Cerebellar cortex (tissue), 1 donor: ENCODE measurements at places on chromosomes 7 and 10.

- DNase-seq = no peak
Observed at GRCh38 chr7:45460379-45460778, 113.8 kb upstream of the ADCY1 start.

DNA sequence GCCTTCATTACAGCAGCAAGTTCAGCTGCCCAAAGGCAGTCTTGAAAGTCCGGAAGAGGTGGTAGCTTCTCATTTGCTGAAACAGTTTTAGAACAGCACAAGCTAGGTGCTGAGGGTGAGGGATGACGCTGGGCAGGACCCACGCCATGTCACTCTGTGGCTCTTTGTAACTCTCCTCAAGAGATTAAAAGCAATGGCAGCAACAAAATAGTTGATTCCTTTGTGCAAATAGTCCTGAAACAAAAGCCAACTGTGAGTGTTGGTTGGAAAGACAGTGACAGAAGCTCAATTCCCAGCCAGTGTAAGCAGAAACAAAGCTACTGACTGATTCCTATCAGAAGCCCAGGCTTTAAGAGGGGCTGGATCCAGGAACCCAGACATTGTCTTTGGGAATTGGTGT is 47.6 kb upstream of the AQP1 start:
- no peak for DNase-seq

DNA sequence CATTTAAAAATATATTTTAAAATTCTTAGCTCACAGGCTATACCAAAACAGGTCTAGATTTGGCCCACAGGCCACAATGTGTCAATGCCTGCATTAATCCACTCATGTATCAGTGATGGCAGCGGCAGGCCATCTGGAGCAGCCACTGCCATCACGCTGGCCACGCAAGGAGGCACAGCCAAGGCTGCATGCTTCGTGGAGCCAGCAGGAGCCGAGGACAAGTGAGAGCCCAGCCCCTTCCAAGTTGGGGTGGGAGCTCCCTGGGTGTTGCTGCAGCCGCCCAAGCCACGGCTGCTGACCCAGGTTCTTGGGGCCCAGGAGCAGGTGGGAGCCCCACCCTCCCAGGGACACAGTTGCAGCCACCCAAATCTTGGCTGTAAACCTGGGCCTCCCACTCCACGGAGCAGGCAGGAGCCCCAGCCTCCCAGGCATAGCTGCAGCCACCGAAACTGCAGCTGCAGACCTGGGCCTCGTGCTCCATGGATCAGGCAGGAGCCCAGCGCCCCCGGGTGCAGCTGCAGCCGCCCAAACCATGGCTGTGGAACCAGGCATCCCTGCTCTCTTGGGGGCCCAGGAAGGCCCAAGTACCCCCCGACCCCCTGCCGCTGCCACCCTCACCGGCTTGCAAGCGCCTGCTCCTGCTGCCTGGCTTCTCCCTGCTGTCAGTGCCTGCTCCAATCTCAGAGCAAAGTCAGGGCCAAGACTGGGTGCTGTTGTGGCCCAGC is 87.3 kb upstream of the CACUL1 start:
- no peak for DNase-seq

GRCh38 chr10:112963835-112964234 is 13.8 kb downstream of the TCF7L2 start:
- no peak for DNase-seq

DNA sequence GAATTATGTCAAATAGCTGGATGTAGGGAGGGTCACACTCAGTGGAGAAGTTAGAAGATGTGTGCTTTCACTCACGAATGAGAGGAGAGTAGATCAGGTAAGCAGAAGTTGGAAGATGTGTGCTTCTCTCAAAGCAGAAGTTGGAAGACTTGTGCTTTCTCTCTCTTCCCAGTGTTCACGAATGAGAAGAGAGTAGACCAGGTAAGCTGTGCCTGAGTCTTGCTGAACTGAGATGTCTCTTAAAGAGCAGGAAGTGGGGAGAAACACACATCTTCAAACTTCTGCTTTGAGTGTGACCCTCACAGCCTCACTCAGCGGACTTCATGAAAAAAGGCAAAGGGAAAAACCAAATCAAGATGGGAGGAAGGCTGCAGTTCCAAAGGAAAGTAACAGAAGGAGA is 7.0 kb upstream of the TMEM243 start:
- no peak for DNase-seq

DNA sequence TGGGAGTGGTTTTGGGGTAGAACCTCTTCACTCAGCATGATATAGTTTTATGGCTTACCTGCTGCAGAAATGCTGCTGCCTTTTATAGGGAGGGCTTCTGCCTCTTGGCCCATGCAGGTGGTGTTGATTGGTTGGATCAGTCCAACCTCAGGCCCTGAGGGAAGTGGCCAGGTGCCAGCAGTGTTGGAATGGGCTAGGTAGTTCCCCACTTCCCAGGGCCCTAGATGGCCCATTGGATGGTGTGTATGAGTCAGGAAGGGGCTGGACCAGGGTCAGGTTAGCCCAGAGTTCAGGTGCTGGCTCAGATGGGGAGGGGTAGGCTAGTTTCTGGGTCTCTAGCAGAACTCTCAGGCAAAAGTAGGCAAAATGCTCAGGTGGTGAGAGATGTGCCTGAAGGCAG is 455.5 kb downstream of the CCSER2 start:
- DNase-seq = no peak

- DNase-seq = no peak
Observed at GRCh38 chr10:62258926-62259325, 9.7 kb downstream of the RTKN2 start.

DNA sequence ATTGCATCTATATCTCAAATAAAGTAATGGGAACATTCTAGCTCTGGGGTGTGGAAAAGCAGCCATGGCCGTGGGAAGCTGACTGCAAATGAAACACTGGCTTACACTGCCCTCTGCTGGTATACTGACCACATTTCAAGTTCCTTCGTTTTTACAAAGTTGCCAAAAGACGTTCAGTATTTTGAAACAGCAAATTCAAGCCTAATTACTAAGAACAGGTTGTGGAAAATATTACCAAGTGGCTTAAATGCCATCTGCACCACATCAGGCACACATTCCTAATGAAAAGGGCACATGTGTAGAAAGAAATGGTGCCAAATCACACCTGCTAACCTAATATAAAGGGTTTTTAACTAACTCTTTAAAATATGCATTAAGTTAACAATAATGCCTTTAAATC is 83.9 kb downstream of the JAZF1 start:
- DNase-seq = peak; percentile 81

DNA sequence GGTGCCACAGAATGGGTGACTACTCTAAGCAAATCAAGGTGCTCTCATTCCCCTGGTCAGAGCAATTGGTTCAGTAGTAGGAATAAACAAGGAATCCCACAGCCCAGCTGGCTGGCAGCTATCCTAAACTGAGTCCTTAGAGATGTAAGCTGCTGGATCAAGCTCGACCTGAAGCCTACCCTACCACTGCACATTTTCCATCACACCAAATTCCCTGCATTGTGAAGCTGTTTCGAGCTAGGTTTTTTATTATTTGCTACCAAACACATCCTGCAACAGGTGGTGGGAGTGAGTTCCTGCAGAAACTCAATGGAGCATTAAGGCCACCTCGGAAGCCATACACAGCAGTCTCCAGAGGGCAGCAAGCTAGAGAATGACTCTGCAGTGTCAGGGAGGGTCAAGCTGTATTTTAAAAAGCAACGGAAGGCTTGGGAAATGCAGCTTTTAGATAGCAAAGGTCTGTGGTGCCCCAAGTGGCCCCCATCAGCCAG is 33.7 kb upstream of the TNRC18 start:
- no peak for DNase-seq

GRCh38 chr7:113367041-113367586 is 248.8 kb upstream of the SMIM30 start:
- no peak for DNase-seq

GRCh38 chr7:104552102-104552501 is 223.7 kb downstream of the LHFPL3 start:
- peak; percentile 11 for DNase-seq

DNA sequence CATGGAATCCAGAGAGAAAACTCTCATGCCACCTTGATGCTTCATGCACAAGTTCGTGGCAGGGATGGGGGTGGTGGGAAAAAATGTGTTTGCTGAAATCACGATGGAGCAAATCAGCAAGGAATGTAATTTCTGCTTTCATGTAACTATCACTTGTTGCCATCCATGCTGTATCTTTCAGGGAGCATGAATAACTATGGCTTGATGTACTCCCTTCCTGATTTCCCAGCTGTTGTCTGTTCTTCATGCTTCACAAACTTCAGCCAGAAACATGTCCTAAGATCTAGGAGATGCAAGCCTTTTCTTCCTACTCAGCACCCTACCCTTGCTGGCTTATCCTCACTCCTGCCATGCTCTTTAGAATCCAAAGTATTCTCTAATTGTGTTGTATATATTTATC is 64.0 kb downstream of the LRRC4 start:
- no peak for DNase-seq

DNA sequence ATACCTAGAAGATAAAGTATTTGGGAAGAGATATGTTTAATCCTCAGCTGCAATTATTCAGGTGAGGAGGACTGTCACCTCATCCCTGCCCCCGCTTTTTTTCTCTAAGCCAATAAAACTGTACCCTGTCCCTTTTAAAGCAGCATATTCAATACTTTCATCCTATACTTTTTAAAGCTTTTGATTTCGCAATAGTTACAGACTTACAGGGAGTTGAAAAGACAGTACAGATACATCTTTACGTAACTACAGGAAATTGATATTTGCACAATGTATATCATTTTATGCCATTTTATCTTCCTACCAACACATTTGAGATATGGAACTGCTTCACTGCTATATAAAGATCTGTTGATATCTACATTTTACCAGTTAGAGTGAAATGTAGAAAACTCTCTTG is 47.6 kb downstream of the STK17A start:
- no peak for DNase-seq

GRCh38 chr10:59880971-59881510 is 25.3 kb downstream of the CCDC6 start:
- no peak for DNase-seq

GRCh38 chr7:27079234-27079975 is 16.4 kb downstream of the HOXA1 start:
- no peak for DNase-seq

DNA sequence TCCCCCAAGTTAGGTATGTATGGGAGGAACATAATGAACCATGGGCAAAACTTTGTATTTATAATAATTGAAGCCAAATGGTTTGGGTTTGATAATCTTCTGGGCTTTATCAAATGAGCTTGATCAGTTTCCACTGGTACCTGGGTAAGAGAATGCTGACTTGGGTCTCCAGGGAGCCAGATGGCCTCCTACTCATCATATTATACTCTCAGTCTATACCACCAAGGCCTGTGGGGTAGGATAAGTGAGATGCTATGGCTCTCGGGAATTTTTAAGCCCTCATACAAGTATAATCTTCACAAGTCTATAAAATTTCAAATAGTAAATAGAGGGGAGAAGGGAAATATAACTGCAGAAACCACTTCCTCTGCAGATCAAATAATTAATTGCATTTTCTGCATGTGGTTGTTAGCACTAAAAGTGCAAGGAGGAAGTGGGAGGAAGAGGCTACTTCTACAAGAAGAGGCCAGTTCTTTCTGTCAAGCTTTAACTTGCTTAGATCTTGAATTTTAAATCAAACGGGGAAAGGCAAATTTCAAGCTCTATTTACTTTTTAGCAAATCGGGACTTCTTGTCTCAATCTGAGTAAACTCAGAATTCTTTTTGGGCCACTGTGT is 349.0 kb downstream of the SORCS1 start:
- no peak for DNase-seq

GRCh38 chr7:39952374-39952773 is 2.3 kb downstream of the CDK13 start:
- no peak for DNase-seq

- no peak for DNase-seq
Observed at GRCh38 chr10:13327534-13327933, 20.6 kb downstream of the SEPHS1 start.

DNA sequence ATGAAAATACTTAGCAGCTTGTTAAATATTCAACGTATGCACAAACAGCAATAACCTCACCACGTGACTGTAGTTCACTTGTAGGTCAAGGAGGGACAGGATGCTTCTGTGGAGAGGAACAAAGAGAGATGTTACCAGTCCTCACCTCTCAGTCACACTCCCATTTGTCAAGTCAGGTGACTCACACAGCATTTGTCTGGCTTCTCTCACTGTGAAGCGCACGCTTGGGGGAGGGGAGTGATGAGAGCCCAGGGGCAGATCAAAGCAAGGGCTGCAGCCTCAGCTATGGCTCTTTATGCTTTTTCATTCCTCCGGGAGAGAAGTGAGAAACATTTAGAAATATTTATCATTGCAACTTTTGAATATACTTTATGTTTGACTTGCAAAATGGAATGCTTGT is 2.9 kb upstream of the RBM20 start:
- DNase-seq = no peak

- DNase-seq = no peak
Observed at GRCh38 chr7:83796760-83797159, 147.8 kb upstream of the SEMA3E start.

DNA sequence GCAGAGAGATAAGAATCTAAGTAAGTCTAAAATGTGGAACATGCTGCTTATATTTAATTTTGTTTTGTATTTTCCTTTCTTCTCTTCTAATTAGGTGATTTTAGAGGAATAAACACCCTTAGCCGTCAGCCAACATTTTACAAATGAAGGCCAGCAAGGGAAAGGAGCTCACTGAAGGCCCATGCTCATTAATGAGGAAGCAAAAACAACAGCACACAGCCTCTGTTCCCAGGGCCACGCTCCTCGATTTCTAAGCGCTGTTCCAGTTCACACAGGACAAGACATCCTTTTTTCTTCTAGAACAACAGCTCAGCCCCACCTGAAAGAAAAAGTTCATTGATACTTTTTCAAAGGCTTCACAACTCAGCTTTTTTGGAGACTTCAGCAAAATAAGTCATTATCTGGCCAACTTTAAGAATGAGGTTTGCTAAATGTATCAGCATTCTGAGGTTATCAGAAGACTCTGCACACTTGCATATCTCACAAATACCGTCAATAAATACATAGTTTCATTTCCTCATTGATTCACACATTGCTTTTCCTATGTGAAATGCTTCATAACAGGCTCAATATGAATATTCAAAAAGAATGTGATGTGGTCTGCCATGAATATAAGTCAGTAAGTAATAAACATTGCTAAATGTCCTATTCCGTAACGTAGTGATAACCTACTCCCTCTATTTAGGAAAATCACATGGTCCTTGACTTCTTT is 34.8 kb upstream of the SFMBT2 start:
- no peak for DNase-seq

DNA sequence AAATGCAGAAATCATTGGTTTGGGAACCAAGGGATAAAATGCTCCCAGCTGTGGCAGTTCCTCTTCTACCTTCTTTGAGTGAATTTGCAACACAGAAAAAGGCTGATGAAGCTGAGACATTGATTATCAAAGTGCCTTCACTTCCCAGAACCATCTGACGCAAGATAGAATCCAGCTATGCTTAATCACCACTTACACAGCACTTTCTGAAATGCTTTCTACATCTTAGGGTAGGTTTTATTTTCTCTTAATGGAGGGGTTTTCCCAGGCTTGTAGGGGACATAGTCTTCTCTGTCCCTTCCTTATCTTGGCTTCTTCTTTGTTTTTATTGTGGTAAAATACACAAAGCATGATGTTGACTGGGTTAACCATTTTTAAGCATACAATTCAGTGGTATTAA is 332.6 kb upstream of the ZNF32 start:
- DNase-seq = no peak

GRCh38 chr10:20466731-20467130 is 430.4 kb downstream of the NEBL start:
- no peak for DNase-seq
